ENCODE measurements at places on chromosomes 4 and X.

- no peak for DNase-seq
Measured at GRCh38 chrX:79169484-79169883, 25.0 kb downstream of the GPR174 start.

- DNase-seq = peak; percentile 66
Measured at GRCh38 chr4:69760455-69760854, at the start of gene SULT1B1. Gene SULT1B1 (minus strand): TSS chr4:69760620. CDS start chr4:69755217, 5,403 bp downstream.

DNA sequence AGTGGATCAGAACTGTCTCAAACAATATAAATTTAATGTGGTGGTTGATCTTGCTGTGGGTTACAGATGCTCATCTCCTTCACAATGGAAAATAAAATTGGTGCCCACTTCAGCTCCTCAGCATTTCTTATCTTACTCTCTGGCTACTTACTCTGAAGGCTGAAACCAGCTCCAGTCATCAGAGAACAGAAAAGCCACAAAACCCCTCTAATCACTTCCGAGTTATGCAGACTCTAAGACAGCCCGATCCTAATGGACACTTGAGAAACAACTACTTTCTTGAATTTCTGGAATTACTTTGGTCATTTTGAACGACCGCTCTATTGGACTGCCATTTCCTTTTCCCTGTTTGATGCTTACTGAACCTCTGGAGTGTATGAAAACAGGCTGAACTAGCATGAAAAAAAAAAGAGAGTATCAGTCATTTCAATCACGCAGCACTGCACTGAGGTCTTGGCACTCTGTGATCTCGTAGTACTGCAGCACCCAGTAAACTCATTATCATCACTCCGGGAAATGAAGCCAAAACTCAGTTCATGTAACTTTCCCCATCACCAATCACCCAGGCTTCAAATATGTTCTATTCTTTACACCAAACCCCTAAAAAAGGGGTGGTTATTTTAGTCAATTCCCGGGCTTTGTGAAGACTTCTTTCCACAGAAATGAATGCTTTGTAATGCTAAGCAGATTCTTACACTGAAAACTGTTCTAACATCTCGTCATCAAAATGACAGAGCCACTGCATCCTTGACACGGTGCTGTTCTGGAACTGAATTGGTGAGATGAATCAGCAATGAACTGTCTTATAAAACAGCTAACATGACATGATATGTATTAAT lies 54.5 kb downstream of the TSPAN5 start:
- no peak for DNase-seq

- no peak for DNase-seq
Measured at GRCh38 chrX:1102786-1103185, 109.7 kb downstream of the CRLF2 start.

- DNase-seq = no peak
Measured at GRCh38 chr4:17155486-17155885, 257.0 kb upstream of the LDB2 start.

DNA sequence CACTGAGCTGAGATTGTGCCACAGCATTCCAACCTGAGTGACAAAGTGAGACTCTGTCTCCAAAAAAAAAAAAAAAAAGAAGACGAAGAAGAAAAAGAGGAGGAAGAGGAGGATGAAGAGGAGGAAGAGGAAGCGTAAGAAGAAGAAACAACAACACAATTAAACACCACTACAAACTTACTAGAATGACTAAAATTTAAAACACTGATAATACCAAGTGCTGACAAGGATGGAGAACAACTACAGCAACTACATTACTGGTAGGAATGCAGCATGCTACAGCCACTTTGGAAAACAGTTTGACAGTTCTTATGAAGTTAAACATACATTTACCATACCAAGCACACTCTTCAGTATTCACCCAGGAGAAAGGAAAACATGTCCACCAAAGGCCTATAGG lies 24.1 kb downstream of the LRBA start:
- DNase-seq = no peak

DNA sequence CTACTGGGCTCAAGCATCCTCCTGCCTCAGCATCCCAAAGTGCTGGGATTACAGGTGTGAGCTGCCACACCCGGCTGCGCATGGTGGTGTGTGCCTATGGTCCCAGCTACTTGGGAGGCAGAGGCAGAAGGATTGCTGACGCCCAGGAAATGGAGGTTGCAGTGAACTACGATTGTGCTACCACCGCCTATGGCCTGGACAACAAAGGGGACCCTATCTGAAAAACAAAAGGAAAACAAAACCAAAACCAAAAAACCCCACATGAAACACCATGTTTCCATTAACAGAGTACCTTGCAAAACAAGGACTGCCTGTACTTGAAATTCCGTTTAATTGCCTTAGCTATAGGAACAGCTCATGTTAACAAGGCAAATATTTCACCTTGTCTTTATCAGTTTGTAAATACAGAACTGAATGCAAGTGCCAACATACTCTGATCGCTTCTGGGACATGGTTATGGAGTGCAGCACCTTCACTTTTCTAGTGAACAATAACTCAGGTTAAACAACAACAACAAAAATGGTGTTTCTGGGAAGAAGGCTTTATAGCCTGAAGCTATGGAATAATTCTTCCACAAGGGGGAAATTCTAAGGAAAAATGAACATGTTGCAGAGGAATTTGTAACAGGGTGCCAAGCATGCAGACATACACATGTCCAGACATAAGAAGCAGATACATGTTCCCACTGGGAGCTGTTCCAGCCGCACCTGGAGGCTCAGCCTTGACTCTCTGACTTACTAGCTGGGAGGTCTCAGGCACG lies 73.2 kb upstream of the STS start:
- DNase-seq = no peak

- no peak for DNase-seq
Measured at GRCh38 chr4:185016101-185016940, 2.0 kb upstream of the HELT start.

- no peak for DNase-seq
Measured at GRCh38 chr4:17418010-17418409, 93.9 kb downstream of the QDPR start.

GRCh38 chr4:117327491-117327890 lies 242.1 kb upstream of the TRAM1L1 start:
- no peak for DNase-seq

DNA sequence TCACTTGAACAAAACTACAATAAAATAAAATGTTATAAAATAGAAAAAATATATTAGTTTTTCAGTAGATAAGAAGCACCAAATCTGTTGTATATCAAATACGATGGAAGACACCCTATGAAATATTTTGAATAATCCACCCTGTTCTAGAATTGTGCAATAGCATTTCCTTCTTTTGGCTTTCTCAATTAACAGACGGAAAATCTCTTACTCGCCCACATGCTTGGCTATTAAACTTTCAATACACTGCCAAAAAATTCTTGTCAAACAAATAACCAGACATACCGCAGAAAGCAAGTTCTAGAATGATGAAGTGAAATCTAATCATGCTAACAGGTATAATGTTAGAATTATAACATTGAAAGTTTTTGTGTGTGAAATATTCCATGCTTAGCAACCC lies 671.6 kb upstream of the SLIT2 start:
- DNase-seq = no peak

DNA sequence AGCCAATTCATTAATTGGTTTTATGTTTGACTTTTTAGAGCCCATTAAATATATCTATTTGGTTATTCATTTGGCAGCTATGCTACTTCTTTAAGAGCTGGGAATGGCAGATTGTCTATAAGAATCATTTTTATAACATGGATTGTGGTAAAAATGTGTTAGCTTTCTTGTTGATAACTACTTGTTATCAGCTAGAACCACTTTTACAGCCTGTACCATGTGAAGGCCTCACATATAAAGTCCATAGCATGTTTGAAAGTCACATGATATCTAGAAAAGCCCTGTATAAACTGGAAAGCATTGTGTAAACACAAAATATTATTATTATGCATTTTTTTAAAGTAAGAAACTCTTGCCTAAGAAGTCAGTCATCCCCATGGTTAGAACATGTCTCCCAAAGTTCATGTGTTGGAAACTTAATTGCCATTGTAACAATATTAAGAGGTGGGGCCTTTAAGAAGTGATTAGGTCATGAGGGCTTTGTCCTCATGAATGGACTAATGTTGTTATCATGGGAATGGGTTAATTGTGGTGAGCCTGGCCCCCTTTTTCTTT lies 110.9 kb upstream of the BMP2K start:
- peak; percentile 92 for DNase-seq

- DNase-seq = peak; percentile 75
Measured at GRCh38 chrX:16771483-16772398, 14.5 kb upstream of the TXLNG start.

- DNase-seq = no peak
Measured at GRCh38 chr4:149266301-149266700, 549.3 kb downstream of the IQCM start.

DNA sequence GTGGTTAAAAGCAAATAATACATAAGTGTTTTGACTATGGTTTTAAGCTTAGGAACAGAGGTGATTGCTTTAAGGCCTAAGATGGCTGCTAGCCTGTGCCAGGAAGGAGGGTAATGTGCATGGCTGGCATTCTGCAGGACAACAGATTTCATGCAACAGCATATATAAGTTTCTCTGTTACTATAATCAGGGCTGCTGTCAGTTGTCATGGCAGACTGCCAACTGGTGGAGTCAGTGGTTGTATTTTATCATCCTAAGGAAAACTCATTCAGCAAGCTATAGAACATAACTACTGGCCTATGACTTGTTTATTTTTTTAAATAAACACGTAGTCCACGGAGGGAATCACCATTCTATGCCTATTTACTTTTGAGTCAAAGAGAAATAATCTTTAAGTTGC lies 77.7 kb upstream of the DCAF8L1 start:
- DNase-seq = no peak

DNA sequence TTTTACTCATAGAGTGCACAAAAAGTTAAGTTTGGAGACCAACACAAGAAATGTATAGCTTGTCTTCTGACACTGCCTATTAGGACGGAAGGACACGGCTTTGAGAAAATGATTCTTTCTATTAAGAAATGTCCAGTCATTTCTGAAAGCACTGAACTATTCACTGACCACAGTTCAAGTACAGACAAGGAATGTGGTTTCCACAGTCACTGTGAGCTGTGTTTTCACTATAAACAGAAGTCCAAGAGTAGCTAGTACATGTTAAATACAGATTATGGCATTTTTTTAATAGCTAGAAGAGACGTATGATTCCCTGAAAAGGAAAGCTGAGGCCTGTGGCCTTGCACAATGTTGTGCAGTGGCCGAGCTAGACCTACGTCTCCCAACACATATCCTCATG lies 115.1 kb upstream of the GPM6A start:
- no peak for DNase-seq

DNA sequence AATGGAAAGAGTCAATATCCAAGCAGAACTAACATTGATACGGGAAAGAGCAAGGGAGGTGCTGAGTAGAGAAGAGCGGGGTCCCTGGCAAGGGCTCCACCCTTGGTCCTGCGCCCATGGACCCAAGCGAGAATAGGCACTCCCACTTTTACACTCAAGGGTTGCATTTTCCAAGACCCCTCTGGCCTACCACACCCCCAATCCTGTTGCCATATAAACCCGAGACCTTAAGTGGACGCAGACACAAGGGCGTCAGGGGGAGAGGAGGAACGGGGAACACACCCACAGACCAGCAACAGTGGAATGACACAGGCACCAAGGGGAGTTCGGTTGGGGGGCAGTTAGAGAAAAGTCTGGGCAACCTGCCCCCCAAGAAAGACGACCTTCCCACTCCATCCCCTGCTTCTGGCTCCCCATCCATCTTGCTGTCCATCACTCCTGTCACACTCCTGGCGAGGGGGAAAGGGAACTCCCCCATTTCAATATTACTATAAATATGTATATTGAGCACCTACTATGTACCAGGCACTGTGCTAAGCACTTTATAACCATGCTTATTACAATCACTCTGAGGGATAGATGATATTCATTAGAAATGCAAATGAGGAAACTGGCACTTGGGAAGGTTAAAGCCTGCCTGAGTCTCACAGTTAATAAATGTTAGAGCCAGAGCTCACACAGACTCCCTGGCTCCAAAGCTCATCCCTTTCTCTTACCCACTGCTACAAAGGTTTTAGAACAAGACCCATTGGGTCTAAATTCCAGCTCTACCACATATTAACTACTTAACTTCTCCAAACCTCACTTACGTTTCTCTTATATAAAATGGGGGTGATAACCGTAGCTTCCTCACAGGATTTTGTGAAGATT lies 51.7 kb downstream of the SCD5 start:
- DNase-seq = no peak

DNA sequence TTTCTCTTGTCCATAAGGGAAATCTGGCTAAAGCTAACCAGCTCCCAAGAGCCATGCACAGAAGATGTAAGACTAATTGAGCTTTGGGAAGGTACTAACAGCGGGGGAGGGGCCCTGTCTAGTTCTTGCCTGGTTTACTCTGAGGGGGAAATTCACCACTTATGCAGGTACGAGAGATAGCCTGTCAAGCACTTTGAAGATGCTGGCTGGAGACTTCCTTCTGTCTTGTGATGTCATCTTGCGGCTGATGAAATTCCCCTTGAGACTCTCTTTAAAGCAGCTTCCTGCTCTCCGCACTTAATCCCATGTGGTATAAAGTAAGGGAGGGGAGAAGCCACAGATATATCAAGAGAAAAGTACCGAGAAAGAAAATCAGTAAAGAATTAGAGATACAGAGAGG lies 345.3 kb downstream of the MAPK10 start:
- no peak for DNase-seq

DNA sequence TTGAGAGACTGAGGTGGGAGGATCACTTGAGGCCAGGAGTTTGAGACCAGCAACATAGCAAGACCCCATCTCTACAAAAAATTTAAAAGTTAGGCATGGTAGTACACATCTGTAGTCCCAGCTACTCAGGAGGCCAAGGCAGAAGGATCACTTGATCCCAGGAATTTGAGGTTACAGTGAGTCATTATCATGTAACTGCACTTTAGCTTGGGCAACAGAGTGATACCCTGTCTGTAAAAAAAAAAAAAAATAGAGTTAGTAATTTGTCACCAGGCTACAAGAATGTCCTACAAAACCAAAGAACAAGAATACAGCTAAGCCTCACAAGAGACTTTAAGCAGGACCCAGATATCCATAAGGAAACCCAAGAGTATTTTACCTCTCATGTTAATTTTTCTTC lies 27.0 kb upstream of the RAB28 start:
- no peak for DNase-seq

- DNase-seq = no peak
Measured at GRCh38 chr4:5412296-5412695, 296.1 kb downstream of the EVC2 start.

- DNase-seq = no peak
Measured at GRCh38 chrX:42886519-42886918, 108.6 kb upstream of the PPP1R2C start.

GRCh38 chr4:40462326-40462725 lies 127.2 kb downstream of the CHRNA9 start:
- DNase-seq = no peak

GRCh38 chr4:9894644-9895332 lies 113.4 kb downstream of the DRD5 start:
- no peak for DNase-seq

DNA sequence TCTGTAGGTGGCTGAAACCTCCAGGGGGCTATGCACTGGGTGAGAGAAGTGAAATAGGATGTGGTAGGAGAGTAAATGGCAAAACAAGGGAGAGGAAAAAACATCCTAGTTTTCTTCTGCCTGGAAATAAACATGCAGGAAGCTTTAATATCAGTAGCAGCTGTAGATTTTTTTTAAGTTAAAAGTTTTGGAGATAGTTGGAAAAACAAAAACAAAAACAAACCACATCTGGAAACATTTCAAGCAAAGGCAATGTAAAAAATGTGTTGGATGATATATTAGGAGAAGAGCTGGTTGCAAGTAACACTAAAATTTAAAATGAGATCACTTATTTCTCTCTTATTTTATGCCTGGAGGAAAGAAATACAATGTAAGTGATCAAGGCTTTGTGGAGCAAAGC lies 388.0 kb downstream of the SPRY1 start:
- no peak for DNase-seq

Measured in hematopoietic multipotent progenitor cell treated with erythropoietin and hydrocortisone succinate and interleukin-3 and kit ligand, for 6 days (in vitro differentiated cells).